ENCODE measurements at places on chromosomes 2 and 18.

GRCh38 chr2:228355897-228356296 is 174.4 kb upstream of the SPHKAP start:
- no peak for DNase-seq

DNA sequence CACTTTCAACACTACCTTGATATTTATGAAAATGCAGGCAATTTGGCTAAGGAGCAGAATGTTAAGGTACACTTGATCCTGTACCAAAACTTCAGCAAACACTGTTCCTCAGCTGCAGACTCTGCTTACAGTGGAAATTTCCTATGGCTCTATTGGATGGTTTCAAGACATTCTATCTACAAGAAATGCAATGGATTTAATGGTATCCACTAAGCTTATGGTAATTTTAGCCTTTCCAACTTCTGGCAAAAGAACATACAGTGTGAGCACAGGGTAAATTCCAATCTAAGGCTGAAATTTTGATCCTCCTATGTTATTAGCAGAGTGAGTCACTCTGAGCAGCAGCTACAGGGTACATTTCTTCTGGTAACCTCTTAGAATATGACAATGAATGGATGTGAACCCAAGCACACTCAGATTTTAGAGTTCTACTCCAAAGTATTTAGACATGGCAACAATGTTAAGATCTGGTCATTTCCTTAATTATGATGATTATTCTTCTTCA is 361.8 kb upstream of the PIK3C3 start:
- no peak for DNase-seq

- no peak for DNase-seq
These were observed 550.6 kb upstream of the ACVR2A start for GRCh38 chr2:147293991-147294824.

- no peak for DNase-seq
These were observed 14.0 kb upstream of the RIF1 start for GRCh38 chr2:151395509-151396374.

DNA sequence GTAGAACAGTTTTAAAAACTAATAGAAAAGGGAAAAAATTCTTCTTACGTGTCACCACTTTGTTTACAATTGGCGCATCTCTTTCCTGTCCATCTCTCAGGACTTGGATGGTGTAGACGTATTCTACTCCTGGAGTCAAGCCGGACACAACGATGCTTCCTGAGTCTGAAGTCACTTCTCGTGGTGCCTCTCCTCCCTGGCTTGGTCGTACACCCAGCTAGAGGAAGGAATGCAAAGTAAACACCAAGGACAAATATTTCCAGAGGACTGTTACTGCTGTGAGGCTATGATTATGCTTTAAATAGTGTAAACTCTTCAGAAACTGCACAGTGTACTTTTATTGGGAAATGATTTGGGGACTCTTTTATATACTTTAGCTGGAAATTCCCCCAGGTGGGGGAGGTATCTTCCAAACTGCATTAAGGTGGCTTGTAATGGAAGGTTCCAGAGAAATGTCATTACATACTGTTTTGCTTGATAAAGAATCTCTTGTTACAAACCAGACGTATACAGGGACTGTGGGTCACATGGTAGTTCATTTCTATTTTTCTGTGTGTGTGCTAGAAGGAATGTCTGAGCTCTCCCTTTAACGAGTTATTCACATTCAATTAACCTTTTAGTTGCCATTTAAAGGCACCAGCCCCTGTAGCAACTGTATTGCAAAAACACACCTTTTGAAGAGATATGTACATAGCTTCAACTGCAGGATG is 38.1 kb downstream of the FN1 start:
- no peak for DNase-seq

- no peak for DNase-seq
These were observed 150.9 kb upstream of the SERTAD2 start for GRCh38 chr2:64804651-64805050.

- DNase-seq, result no peak
These were observed 83.0 kb downstream of the ACVR1 start for GRCh38 chr2:157793053-157793612.

DNA sequence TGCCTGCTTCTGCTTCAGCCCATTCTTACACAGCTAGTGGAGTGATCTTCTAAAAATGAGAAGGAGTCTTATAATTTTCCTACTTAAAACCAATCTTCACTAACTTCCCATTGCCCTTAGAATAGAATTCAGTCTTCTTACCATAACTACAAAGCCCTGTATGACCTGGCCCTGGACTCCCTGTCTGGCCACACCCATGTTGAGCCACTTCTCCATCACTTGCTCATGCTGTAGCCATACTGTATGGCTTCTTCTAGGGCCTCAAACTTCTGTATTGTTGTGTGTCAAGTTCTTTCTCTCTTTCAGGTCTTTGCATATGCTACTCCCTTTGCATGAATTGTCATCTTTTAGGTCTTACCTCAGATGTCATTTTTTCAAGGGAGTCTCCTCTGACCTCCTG is 11.2 kb downstream of the DGUOK start:
- no peak for DNase-seq

GRCh38 chr18:12924616-12925015 is 23.2 kb upstream of the SEH1L start:
- DNase-seq, result no peak

GRCh38 chr2:177633910-177634294 is 241.3 kb downstream of the AGPS start:
- DNase-seq, result no peak

GRCh38 chr2:192026059-192026824 is 168.5 kb downstream of the TMEFF2 start:
- no peak for DNase-seq

DNA sequence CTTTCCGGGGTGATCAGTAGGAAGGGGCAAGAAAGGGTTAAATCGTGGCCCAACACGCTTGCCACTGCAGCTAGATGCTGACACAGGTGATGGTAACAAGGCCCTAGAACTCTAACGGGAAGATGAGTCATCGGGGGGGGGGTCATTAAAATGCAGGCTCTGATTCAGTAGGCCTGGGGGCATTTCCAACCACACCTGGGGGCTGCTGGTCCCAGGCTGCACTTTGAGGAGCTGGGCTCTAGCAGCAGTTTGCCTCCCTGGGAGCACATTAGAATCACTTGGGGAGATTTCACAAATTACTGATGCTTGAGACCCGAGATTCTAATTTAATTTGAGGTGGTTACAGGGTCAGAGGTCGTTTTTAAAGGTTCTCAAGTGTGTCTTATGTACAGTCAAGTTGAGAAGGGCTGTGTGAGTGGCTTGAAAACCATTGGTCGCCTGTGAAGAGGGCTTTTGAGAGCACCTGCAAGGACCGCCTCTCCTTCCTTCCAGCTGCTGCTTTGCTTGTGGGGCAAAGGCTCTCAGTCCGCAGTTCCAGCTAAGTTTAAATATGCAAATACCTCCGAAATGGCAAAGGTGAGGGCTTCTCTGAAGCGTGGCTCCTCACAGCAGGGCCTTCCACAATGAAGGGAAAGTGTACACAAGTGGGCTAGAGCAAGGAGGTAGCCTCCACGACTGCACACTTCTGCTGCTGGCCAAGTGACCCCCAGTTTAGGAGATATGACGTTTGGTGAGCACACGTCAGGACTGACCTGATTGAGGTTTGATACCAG is 128.0 kb upstream of the MSH6 start:
- no peak for DNase-seq

DNA sequence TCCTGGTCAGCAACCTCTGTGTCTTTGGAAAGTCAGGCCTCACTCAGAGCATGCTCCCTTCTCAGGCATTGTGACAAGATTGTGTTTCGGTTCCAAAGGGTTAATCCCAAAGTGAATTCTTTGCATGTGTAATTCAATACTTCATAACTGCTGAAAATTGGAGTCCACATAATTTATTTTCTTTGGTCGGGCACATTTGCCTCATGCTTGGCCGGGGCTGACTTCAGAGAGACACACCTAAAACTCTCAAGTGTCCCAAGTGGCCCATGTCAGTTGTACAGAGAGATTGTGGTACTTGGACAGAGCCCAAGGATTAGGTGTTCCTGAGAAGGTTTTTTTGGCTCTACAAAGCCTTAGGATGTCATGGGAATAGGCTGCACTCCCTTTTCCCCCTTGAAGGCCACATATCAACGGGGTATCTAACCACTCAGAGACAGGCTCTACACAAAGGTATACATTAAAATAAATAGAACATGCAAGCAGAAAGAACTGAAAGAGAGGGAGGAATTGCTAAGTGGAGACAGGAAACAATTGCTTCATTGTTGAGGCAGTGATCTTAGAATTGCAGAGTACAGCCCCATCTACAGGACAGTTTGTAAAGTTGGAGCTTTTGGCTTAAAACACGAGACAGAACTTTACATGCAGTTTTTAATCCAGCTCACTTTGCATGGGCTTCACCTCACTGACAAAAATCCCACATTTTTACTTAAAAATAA is 1232.3 kb upstream of the ZEB2 start:
- no peak for DNase-seq

DNA sequence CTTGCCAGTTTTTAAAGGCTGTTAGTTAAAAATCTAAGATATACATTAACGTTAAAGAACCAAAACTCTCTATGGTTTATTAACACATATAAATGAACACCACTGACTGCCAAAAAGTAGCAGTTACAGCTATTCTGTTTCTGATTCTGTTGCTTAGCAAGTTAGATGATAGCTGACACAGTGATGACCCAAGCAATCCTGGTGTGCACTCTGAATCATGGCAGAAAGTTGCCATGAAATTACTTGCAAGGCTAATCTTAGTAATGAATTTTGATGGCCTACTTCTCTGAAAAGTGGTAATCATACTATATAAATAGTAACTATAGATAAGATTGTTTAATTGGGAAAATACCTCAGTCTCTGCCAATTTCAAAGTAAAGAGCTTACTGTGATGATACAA is 57.7 kb downstream of the ROCK2 start:
- no peak for DNase-seq

GRCh38 chr2:171319164-171319810 is 114.5 kb downstream of the METTL8 start:
- DNase-seq, result no peak

DNA sequence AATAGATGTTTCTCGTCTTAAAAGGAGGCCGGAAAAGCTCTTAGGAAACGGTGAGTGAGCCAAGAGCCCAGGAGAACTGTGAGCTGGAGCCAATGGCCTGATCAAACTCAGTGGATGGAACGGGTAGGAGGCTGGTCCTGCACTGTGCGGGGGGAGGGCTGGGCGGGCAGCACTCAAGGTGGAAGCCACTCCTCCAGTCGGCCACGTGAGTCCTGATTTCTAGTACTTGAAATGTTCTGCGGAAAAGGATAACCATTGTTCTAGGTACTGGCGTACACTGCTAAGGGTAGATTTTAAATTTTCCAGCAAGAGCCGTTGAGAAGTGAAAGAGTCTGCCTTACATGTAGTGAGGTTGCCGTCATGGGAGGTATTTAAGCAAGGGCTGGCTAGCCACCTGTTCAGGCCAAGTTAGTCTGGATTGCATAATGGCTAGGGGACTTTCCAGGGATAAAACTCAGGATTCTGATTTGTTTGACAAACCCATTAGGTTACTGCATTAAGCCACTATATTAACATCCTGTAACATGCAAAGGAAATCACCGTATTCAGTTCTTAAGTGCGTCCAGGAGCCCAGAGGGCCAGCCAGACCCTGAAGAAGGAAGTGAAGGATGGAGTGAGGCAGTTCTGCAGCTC is 51.3 kb upstream of the ODC1 start:
- DNase-seq, result no peak

DNA sequence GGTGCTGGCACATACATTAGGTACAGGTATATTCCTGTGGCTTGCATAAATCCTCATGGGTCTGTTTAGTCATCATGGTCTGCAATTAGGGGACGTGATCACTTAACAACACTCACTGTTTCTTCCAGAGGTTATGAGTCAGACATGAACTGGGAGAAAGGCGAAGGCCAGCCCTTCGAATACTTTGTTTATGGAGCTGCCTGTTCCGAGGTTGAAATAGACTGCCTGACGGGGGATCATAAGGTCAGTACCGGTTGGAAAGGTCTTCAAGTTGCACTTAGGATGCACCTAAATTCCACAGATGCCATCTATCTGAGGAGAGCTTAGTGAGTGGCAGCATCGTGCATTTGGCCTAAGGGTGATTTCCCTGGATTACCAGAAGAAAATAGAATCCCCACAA is 76.9 kb downstream of the AOX1 start:
- DNase-seq, result no peak

- no peak for DNase-seq
These were observed 219.3 kb upstream of the APCDD1 start for GRCh38 chr18:10234912-10235660.

- no peak for DNase-seq
These were observed 116.7 kb downstream of the LPIN1 start for GRCh38 chr2:11863103-11863502.

DNA sequence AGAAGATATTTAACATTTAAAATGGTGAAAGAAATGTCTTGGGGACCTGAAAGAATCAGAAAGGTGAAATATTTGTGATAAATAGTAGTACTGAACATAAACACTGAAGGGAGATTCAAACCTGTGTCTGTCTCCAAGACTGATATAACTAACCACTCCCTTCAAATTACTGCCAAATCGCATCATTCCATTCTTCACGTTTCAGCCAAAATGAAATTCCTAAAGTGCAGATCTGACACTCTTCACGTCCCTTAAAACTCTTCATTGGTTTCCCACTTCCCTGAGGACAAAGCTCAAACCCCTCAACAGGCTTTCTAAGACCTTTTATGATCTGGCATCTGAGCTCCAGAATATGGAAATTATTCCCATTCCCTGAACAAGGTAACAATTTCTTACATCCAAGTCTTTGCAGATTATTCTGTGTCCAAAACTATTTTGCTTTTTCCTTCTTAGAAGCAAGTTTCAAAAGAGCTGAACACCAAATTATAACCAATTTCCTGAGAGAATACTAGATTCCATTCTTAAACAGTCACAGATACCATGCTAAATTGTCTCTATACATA is 18.9 kb downstream of the SLC8A1 start:
- DNase-seq, result no peak

DNA sequence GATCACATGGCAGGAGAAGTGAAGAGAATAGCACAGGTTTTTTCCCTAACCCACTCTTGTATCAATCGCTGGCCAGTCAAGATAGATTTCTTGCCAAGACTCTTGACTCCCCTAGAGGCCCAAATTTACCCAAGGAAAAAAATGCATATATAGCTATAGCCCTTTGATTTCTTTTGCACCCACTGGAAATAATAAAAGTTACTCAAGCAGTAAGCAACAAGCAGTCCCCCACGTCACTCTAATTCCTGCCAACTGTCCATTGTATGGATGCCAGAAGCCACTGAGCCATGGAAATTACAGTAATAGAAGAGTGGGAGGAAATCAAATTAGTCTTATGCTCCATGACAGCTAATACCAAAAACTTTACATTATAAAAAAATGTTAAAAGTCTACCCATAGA is 125.3 kb upstream of the SLC39A10 start:
- no peak for DNase-seq
